Adipocyte (in vitro differentiated cells): ENCODE measurements at places on chromosomes 5 and 9.

- DNase-seq, result peak; percentile 71
Observed at GRCh38 chr5:135398160-135398854, 724 bp downstream of the MACROH2A1 start.

- DNase-seq, result peak; percentile 67
Observed at GRCh38 chr9:87684627-87685219, 41.2 kb upstream of the CTSL start.

DNA sequence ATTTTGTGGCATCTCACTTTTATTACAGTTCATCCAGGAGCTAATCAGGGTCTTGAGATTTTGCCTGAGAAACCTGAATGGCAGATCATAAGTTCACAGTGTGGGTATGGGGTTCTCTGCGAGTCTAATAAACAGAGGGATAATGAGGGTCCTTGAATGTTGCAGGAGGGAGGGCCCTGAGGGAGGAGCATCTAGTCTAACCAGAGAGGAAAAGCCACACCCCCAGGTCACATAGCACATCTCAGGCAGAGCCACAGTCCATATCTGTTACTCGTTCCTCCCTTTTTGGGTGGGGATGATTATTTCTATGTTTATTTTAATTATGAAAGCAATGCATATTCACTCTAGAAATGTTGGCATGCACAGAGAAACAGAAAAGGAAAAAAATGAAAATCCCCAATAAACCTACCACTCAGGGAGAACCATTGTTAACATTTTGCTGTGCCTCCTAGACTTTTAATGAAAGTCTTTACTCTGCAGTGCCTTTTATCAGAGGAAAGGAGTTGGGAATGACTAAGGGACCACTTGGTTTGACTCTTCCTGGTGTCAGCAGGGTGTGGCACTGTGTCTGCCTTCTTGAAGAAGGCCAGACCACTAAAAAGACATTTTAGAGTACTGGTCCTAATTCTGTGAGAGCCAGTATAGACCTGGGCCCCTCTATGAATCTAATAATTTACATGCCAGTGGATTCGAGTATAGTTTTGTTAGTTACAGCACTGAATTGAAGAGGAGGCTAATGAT, 2.8 kb downstream of the GALNT12 start:
- DNase-seq, result no peak

DNA sequence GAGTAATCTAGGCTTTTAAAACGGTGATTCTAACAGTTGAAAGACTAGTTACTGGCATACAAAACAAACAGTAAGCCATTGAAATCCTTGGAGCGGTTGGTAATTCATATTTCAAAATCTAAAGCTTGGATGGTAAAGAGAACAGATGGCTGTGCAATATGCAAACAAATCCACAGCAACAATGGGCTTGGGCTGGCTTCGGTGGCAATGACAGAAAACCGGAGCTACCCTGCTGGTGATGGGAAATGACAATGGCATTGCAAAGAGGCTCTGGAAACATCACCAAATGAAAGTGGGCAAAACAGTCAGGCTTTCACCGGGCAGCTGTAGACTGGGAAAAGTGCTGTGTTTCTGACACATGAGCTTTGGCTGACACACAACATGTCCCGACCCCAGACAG, 42.2 kb downstream of the MED27 start:
- DNase-seq, result no peak
